ENCODE measurements at places on chromosomes 7 and 10.

GRCh38 chr7:150371131-150371995, 2.7 kb downstream of the REPIN1 start:
- H3K36me3 ChIP-seq: peaks cover 41% of the 10 kb centered on the region

DNA sequence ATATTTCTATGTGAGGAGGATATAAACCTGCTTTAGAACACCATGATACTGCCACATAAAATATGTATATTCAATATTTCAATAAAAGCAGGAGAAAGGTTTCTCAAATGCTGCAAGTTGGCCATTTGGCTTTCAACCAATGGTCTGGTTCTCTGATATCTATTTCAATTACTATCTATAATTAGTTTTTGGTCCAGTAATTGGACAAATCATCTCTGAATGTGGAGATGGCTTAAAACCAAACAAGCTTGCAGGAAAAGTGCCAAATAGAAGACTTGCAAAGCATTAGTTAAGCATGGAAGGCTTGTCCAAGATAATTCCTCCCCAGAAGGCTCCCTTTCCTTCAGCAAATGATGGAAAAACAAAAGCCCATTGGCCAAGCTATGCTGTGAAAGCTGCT, 140.1 kb downstream of the CPEB3 start:
- DNase-seq: no peak
- H3K27ac ChIP-seq: no peak overlapping the region

DNA sequence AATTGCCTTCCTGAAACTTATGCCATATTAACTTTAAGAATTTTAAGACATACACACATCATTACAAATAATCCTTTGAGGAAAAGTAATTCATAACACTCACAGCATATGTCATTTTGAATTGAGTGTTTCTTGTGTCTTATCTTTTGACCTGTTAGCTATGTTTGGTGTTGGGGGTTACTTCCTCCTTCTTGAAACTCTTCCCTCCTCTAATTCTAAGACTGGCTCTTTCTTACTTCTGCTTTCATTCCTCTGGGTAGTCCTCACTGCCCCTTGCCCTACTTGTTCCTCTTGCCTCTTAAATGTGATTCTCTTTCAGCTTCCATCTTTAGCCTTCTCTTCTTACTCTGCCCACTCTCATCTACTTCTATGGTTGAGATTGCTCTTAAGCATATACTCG, 28.3 kb upstream of the PIP4K2A start:
- no peaks in the 10 kb centered on the region for H3K4me1 ChIP-seq
- no peak for DNase-seq
- no peaks in the 10 kb centered on the region for H3K27me3 ChIP-seq
- no peak overlapping the region for H3K27ac ChIP-seq
- H3K36me3 ChIP-seq: no peaks in the 10 kb centered on the region

GRCh38 chr7:111756687-111757178, 194.4 kb upstream of the IMMP2L start:
- H3K27me3 ChIP-seq: no peaks in the 10 kb centered on the region
- no peak overlapping the region for H3K4me3 ChIP-seq
- H3K27ac ChIP-seq: peak overlapping the region; percentile 28
- peak; percentile 77 for DNase-seq

Measured in upper lobe of right lung (tissue), 1 donor.